ENCODE measurements at places on chromosomes 2 and 18.
A peak's percentile ranks its signal among the peaks of the same experiment; 100 is the strongest.

- DNase-seq, result no peak
Measured at GRCh38 chr2:15937105-15937881, 3.1 kb upstream of the MYCN start.

GRCh38 chr2:234102112-234102511 is 51.6 kb downstream of the SPP2 start:
- DNase-seq, result no peak

GRCh38 chr2:239824046-239824694 is 201.0 kb downstream of the NDUFA10 start:
- peak; percentile 45 for DNase-seq

DNA sequence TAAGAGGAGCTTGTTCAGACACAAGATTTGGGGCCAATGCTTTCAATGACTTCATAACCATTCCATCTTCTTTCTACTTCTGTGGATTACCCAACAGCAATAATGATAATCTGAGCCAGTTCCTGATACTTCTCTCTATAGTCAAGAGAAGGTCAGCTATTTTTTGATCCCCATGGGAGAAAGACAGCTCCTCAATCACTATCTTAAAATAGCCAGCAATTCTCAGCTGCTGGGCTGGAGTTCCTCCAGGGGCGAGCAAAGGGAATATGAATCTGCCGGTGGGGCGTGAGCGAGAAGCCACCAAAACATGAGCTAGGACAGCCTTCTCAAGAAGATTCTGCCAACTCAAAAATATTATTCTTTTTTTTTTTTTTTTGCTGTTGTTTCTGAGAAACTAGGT is at the start of gene TMEM182:
TMEM182 (plus strand) TSS at position 269 of the 400 bp plus-strand sequence. CDS start 187 bp downstream, outside the sequence.
- no peak for DNase-seq

- DNase-seq, result no peak
Measured at GRCh38 chr2:234638966-234639365, 142.1 kb upstream of the ARL4C start.

- no peak for DNase-seq
Measured at GRCh38 chr2:176613323-176613987, 344.2 kb downstream of the MTX2 start.

DNA sequence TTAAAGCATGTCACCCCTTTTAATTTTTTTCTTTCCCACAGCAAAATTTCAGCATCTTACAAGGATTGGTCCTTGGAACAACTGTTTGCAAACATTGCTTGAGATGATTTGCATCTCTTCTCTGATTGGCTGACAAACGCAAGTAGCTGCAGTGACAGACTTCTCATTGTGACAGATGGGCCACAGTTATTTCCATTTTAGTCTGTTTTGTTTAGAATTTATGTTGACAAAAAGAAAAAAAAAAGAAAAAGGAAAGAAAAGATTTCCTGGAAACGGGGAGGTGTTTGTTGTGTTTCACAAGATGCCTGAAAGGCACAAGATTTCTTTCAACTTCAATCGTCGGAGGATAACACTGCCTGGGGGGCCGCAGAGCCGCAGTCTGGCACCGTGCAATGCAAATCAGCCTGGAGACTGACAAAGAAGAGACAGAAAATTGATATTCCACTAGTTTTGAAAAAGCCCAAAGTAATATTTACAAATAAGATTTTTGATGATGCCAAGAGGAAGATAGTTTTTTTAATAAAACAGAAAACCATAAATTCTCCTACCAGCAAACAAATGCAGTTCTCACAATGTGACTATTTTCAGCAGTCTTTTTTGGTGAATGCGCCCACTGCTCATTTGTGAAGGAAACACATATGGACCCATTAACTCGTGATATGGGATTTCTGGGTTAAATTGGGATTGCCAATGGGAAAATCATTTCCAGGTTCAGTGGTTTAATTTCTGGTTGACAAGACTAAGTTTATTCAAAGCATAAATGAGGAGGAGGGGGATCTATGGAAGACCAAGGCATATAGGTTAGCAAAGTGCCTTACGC is 296.2 kb upstream of the SMIM21 start:
- DNase-seq, result no peak

GRCh38 chr18:50875966-50876536 is 2.9 kb upstream of the ME2 start:
- DNase-seq, result no peak

GRCh38 chr2:96407041-96407918 is 71.7 kb downstream of the NCAPH start:
- no peak for DNase-seq

GRCh38 chr2:196592911-196593881 is 46.3 kb upstream of the CCDC150 start:
- peak; percentile 73 for DNase-seq

- DNase-seq, result no peak
Measured at GRCh38 chr18:32373995-32374394, 96.7 kb downstream of the GAREM1 start.

- DNase-seq, result no peak
Measured at GRCh38 chr18:78407466-78407844, 572.2 kb upstream of the SALL3 start.

DNA sequence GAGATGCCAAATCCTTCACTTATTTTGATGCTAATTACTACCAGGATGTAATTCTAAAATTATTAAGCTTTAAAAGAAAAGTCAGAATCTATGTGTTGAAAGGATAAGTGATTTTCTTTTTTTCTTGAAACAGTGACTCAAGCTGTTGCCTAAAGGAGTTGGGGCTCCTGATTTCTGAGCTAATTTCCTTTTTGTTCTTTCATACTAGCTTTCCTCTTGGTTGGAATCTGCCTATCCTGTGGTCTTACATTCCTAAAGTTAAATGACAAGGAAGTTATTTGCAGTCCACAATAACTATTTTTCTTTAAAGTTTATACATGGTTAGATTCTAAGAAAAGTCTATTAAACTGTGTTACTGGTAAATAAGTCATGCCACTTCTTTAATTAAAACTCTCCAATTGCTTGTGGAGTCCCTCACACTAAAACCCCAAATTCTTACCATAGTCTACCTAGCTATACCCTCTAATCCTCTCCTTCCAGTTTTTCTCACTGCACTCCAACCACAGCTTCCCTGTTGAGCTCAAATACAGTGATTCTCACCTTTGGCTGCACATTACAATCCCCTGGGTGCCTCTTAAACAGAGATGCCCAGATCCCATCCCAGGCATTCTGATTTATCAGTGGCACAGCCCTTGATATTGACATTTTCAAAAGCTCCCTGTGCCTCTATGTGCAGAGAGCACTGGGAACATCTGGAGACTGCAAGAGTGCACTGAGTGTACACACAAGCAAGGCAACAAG is 63.3 kb upstream of the EFEMP1 start:
- no peak for DNase-seq

DNA sequence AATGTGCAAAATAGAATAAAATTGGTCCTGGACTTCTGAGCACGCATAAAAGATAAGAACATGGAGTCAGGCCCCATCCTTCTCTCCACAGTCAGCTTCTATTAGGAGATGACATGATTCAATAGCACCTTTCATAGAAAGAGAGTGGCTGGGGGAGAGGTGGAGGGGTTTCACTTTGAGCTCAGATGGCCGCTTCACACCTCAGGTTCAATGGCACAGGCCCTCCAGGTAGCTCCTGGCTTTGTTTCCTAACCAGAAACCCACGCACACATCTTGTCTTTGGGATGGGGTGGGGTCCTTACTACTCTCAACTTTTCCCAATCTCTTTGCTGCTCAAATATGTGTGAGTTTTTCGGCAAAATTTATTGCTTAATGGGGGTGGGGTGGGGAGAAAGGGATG is 332.3 kb downstream of the CLIP4 start:
- DNase-seq, result no peak

DNA sequence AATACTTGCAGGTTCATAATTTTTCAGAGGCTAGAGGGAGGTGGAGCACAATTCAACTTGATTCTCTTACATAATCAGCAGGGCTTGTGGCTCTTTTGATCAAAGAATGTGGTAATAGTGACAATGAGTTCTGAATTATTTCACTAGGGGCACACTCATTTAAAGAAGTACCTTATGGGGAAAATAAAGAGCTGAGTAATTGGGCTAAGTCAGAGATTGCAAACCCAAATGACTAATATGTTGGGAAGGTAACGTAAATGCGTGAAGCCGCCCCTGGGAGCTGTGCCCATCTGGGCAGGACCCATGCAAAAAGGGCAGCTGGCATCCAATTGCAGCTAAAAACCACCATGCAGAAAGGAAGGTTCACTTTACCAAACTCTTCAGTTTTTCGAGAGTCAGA is 35.3 kb downstream of the NCKAP5 start:
- DNase-seq, result no peak

DNA sequence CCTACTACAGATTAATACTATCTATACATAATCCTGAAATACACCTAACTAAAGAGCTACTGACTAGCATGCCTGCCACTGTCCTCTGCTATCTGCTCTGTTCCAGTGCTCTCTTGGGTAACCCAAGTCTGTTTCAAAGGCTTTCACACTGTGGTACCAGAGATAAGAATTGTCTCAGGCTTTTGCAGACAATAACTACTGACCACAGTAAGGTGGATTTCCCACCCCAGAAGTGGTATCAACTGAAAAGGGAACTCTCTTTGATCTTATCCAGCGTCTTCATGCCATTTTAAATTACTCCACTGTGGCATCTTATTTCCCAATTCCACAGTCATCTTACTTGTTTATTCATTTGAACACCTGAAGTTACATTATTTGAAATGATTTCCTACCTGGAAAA is 190.2 kb downstream of the IKZF2 start:
- DNase-seq, result no peak

DNA sequence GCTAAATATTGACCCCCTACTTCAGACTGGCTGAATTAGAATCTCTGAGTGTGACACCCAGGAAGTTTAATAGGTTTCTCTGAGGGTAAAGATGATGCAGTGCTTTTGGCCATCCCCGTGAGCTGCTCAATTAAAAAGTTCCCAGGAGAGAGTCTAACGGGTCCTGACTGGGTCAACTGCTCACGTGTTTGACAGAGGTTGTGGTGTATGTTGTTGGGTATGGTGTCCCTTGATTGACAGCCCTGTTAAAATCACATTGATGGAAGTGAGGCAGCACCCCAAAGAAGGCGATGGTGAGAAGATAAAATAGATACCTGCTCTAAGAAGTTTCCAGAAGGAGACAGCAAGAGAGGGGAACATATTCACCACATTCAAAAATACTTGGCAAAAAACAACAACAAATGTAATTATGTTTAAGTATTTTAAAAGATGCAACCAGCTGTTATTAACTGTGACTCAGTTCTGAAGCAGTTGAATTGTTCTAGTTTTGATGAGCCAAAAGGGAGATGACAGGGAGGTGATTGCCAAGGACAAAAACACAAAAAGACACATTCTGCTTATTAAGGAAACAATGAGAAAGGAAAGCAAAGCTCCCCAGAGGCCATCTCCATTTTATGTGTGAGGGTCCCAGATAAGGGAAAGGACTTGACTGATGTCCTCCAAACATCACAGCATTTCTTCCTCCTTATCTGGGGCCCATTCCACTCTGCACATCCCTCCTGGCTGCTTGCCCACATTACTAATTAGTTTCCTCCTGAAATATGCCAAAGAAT is 11.5 kb upstream of the GMCL1 start:
- DNase-seq, result no peak

GRCh38 chr2:6865346-6866274 is at the start of gene CMPK2:
Gene CMPK2 (minus strand): TSS chr2:6865907. CDS start chr2:6865696, 211 bp downstream.
- DNase-seq, result no peak

DNA sequence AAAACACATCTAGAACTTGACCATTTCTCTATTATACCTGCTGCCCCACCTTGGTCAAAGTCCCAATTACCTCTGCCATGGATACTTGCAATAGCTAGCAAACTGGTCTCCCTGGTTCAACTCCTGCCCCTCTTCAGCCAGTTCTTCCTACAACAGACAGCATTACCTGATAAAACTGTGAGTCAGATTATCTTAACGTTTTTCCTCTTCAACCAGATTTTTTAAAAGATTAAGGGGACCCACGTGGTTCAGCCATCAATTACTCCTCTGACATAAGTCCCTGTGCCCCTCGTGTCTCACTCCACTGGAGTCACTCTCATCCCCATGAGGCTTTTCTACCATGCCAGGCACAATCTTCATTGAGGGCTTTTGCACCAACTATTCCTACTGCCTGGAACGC is 5.3 kb upstream of the ARHGAP15 start:
- no peak for DNase-seq

DNA sequence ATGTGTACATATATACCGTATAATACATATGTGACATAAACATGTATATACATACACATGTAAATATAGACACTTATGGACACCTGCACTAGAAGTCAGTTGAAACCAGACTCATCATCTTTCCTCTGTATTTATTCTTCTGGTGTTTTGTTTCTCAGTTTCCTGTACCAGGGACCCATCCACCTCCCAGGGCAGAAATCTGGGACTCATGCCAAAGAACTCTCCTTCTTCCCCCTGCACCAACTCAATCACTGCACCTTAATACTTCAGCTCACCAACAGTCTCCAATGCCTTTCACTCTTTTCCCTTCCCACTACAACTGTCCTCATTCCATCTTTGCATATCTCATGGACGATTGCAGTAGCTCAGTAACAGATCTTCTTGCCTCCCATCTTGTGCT is 428.0 kb downstream of the FBXO15 start:
- no peak for DNase-seq

- DNase-seq, result no peak
Measured at GRCh38 chr2:177328056-177328455, 63.5 kb upstream of the NFE2L2 start.

GRCh38 chr18:58848685-58849084 is 16.0 kb upstream of the ZNF532 start:
- no peak for DNase-seq

DNA sequence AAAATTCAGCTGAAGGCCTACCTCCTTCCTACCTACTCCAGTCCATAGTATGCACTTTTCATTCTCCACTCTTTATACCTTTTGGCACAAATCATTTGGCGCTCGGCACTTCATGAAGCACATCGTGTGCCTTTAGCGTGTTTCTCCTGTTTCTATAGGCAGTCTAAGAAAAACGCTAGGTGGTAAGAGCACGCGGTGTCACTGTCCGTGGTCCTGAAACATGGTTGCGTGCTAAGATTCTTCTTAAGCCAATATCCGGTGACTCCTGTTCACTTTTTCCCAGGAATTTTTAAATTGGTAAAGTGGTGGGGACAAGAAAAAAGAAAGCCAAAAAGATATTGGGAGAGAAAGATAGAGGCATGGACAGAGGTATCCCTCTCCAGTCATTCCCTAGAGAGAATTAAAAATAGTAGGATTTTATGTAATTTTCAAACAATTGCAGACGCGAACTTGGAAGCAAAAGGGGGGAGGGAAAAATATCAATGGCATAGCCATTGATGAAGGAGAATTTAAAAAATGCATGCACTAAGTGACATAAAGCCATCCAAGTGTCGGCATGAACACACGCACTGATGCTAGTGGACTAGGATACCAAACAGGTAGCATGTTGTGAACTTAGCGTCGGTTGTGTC is 1.4 kb upstream of the CTNNA2 start:
- DNase-seq, result no peak

- DNase-seq, result no peak
Measured at GRCh38 chr2:80830891-80831290, 526.3 kb upstream of the LRRTM1 start.

GRCh38 chr2:192128655-192129054 is 66.1 kb downstream of the TMEFF2 start:
- DNase-seq, result no peak

DNA sequence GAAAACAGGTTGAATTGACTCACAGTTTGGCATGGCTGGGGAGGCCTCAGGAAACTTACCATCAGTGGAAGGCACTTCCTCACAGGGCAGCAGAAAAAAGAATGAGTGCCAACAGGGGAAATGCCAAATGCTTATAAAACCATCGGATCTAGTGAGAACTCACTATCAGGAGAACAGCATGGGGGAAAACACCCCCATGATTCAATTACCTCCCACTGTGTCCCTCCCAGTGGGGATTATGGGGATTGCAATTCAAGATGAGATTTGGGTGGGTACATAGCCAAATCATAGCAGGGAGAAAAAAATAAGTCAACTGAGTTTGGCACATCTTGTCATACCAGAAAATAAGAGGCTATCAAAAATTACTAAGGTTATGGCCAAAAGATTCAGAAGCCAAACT is 96.3 kb downstream of the TRIP12 start:
- DNase-seq, result no peak
